ENCODE measurements at places on chromosomes 5 and 9.
A peak's percentile ranks its signal among the peaks of the same experiment; 100 is the strongest.

GRCh38 chr9:2411459-2412215, 209.9 kb upstream of the VLDLR start:
- DNase-seq: peak; percentile 94

DNA sequence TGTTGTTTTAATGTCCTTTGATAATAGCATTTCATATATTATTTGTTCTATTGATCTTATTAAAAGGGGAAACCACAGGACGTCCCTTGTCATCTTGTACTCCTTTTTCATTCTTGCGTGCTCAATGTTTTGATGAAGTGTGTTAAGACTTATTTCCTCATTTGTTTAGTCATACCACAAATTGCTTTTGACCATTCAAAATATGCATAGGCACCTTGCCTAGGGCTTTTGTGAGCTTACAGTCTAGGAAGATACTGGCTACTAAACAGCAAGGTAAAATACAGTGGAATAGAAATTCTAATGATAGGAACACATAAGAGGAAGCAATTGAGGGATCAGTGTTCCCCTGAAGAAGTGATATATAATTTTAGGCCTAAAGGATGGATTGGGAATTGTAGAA, 190.3 kb downstream of the WDR70 start:
- DNase-seq: no peak

DNA sequence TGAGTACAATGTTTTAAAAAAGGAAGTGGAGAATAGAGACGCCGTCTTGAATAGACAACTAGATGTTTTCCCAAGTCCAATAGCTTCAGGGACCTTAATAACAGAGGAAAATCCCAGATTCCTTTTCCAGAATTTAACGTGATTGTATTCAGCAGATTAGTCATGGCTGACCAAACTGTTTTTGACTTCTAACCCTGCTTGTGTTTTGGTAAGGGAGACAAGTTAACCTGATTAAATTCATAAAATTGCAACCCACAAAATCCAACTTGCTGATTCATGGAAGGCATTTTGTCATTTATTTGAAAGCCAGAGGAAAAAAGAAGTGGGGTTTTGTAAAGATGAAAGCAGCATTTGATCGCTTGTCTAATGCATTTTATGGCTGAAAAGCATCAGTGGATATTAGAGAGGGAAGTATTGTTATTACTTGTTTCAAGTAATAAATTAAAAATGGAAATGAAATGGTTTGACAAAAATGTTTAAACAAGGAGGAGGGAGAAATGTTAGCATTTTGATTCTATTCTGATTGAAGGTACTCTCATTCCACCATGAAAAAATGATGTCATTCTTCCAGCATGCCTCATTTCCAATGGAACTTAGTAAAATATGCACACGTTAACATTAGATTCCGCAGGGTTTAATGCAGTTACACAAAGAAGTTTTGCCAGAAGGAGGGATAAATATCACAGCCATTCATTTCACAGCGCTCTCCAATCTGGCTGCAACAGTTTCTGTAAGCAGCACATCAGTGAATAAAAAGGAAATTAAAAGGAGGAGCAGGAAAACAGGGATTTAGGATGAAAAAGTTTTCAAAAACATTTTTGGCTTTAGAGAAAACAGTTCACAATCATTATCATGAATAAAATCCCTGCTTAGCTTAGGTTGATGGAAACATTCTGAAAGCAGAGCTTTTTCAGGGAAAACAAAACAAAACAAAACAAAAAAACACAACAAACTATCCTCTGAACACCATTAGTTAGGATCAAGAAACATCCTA, 314.7 kb downstream of the PRR16 start:
- DNase-seq: peak; percentile 83

GRCh38 chr5:39284552-39284951, 65.2 kb upstream of the FYB1 start:
- DNase-seq: no peak

DNA sequence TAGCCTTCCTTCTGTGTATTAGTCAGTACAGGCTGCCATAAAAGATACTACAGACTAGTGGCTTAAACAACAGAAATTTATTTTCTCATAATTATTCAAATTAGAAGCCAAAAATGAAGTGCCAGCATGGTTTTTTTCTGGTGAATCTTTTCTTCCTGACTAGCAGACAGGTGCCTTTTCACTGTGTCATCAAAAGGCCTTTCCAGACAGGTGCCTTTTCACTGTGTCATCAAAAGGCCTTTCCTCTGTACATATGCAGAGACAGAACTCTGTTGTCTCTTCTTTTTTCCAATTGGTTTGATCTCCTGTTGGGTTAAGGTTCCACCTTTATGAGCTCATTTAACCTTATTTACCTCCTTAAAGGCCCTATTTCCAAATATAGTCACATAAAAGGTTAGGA, 599.9 kb downstream of the ISL1 start:
- no peak for DNase-seq

- DNase-seq: no peak
These were observed 456.5 kb upstream of the CDH9 start for GRCh38 chr5:27494887-27495286.

DNA sequence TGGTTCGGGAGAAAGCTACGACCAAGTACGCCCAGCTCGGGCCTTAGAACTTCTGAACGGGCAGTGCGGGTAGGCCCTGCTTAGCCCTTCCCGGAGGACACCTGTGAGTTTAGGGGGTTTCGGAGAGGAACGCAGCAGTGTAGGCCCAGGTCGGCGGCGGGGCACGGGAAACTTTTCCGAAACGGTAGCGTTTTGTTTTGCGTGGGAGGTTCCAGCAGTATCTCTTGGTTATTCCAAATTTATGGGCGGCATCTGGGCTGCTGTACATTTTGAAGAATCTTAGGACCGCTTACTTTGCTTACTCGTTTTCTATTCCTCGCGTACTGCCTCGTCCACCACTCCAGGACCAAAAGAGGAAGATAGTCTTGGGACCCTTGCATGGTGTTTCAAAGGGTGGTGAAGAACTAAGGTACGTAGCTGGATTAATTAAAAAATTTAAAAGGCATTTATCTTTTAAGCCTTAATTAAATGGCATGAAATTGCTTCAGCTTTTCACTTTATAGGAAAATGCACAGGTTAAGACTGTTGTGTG, 492 bp downstream of the TENT2 start:
- DNase-seq: no peak

Data from EH (cell line).